ENCODE measurements at places on chromosomes 7 and 10.

DNA sequence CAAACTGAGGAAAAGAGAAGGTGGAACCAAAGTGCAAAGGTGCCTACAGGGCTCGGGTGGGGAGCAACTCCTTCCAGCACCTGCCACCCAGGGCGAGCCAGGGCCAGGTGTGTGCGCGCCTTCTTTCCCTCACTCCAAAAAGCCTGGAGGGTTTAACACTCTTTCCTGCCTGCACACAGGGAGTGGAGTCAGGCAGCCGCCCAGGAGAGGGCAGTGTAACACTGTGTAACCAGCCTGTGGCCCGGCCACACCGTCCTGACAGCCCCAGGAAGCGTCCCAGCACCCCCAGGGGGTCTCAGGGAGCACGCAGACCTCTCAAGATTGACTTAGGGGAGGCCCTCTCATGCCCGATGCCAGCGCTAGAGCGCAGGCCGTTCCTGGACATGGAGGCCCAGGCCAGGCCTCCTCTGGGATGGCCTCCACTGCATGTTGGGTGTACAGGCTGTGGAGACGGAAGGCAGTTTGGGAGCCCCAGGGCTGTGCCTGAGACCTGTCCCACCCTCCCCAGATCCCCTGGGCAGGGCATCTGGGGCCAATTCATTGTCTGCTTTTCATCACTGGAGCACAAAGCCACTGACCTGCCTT, 13.4 kb downstream of the BRI3 start:
- no peak for DNase-seq

DNA sequence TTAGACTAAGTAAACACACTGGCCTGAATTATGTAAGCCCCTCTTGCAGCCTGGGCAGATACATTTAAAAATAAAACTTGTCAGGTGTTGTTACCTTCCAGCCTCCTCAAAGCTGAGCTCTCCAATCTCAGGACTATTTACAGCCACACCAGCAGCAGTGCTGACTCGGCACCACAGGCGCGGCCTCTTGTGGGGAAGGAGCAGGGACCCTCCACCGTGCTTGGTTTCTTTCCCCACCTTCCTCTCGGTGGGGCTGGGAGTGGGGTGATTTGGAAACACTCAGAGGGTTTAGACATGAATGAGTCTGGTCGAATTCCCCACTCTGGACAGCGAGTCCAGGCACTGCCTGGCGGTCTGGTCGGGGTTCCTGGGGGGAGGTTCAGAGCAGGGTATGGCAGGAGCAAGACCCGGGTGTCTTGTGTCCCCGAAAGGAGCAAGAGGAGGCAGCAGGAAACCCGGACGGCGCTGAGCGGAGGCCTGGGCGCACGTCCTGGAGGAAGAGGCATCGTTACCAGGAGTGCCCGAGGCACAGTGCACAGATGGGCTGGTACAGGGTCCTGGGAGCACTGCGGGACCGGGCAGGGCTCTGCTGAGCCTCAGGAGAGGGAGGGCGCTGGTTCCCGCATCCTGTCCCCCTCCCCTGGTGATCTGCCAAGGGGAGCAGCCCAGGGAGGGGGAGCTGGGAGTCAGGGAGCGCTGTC, 29.2 kb upstream of the CFAP46 start:
- no peak for DNase-seq

- no peak for DNase-seq
These were observed 46.3 kb upstream of the HYAL4 start for GRCh38 chr7:123798532-123799188.

DNA sequence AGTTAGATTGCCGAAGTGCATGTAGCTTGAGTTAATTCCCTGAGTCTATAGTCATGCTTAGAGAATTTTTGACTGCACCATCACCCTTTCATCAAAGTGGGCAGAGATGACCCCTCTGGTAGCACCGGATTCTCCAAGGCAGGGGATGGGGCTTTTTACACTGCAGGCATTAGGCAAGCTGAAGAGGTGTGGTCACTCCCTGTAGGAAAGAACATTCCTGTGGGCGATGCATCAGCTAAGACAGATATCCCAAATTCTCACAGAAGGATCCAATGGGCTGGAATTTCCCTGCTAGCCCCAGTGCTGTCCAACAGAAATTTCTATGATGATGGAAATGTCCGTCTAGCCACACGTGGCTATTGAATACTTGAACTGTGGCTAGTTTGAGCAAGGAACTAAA, 118.2 kb downstream of the ADAM12 start:
- DNase-seq, result no peak

DNA sequence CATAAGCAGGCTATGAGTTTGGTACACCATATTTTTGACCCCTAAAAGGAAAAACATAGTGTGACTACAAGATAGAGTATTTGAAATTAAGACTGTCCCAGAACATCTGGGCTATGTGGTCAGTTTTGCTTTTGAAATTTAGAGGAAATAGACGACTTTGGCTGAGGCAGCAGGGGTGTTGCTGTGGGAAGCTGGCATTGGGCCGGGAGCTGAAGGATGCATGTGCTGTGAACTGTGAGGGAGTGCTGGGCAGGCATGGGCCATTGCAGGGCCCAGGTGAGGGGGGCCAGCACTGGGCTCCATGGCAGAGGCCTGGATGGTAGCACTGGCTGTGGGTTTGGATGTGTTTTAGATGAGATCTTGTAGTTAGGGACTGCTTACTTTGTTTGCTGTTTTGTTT, 168.3 kb downstream of the BMPER start:
- DNase-seq, result no peak

- peak; percentile 44 for DNase-seq
These were observed 11.4 kb upstream of the REPIN1 start for GRCh38 chr7:150357270-150357669.

GRCh38 chr10:118734475-118734874, 20.3 kb downstream of the CACUL1 start:
- DNase-seq, result no peak

GRCh38 chr7:143490717-143491306, 13.1 kb downstream of the TAS2R41 start:
- no peak for DNase-seq

DNA sequence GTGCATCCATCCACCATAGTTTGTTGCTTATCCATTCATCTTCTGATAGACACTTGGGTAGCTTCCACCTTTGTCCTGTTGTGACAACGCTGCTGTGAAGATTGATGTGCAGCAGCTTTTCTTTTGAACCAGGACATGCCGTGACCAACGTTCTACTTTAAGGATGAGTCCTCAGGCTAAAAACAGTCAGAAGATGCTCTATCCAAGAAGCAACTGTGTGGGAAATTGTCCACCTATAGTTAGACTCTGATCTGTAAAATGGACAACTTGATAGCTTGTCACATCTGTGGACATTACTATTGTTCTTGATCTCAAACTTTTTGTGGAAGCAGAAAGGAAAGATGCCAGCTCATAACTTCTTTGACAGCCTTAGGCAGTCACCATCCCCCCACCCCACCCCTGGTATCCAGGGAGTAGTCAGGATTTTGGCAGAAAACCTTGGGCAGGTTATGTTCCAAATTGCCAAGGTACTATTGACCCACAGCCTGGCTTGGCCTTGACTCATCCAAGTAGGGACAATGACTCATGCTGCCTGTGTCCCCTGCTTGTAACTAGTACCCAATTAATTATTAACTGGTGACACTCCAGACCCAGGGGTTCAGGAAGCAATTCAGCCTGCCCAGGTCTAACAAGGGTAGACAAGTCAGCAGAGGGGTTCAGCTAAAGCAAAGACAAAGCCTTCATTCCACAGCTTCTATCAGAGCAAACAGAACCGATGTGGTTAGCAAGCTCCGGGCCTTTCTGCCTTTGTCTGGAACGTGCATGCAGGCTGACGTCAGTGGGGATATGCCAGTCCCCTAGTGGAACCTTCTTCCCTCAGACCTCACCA, 99.6 kb upstream of the ANLN start:
- DNase-seq, result no peak

DNA sequence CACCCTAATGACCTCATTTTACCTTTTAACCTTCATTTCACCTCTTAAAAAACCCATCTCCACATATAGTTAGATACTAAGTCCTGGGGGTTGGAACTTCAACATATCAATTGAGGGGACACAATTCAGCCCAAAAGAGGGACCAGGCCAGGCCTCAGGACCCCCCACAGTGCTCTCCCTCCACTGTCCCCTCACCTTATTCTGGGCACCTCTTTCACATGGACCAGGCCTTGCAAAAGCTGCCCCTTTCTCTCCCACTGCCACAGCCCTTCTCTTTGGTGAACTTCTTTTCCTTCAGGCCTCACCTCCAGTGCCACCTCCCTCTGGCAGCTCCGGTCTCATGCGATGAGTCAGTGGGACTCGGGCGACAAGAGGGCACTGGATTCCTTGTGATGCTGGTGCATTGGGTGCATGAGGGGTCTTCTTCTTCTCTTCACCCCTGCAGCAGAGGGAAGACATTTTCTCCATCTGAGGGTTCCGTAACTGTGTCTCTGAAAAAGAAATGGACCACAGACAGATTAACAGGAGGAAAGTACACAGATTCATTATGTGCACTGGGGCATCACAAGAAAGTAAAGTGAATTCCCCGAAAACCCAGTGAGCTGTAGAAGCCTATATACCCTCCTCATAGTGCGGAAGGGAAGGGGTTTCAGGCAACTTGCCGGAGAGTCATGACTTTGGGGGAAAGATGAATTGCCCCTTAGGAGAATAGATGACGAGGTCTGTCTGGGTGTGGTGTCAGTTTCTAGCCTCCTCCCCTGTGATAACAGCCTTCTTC, 288.7 kb upstream of the IGFBP3 start:
- DNase-seq, result no peak

DNA sequence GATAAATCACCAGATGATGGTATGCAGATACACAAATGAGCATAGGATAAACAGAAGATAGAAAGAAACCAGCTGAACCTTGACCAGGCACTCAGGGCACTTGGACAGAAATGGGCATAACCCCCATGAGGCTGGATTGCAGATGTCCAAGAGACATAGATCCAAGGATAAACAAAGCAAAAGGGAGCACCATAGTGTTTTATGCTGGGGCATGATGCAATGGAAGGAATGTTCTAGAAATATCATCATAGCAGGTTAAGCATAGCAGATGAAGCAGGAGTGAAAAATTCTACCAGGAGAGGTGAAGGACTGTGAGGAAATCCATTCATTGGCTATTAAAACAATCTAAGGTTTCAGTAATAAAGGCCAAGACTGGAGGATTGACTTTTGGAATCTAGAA, 70.5 kb upstream of the TES start:
- no peak for DNase-seq

DNA sequence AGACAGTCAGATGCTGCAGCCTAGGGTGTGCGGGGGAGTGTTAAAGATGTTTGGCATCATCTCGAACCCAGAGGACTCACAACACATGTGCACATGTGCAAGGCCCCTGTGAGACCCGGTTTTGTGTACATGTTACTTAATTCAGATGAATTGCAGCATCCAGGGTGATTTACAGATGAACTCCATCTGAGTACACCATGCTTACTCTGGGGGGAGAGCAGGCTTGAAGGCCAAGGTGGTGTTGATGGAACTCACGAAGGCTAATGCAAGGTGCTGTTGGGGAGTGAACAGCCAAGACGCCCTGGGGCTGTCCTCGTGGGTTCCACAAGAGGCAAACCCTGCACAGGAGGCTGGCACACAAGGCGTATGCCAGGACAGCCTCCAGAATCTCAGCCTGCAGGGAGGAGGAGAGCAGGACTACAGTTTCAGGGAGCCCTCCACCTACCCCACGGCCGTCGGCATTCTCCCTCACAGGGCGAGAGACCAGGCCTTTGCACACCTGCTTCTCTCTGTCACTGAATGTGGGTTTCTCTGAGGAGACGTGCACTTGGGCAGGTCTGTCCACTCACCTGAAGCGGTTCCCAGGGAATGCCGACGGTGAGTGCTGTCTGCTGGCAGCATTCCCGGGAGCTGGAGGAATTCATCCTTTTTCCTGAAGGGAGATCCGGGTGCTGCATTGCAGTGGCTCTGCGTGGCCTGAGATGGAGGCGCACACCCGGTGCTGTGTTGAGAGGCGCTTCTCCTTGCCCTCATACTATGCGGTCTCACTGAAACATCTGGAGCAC, 178.5 kb upstream of the RNF32 start:
- DNase-seq, result no peak

Measured in effector CD8-positive, alpha-beta T cell (primary cell).